Esophagus (tissue), 2 donors: ENCODE measurements at places on chromosomes 16 and 17. TPM values are rescaled to one million over a fixed set of nuclear protein-coding genes. Genes with fewer than 3 reads are reported as not detected.

ABCA8 gene
- 2.8 TPM for polyA plus RNA-seq

NTN3 gene
- polyA plus RNA-seq, result not detected

NGFR gene
- 5.6 TPM for polyA plus RNA-seq

CRYM gene
- polyA plus RNA-seq, result 9.8 TPM

DLX3 gene
- 2.9 TPM for polyA plus RNA-seq

DPEP2 gene
- 0.41 TPM for polyA plus RNA-seq

HOXB8 gene
- polyA plus RNA-seq, result not detected

NSF gene
- polyA plus RNA-seq, result 9.0 TPM

ANKS4B gene
- polyA plus RNA-seq, result not detected

ZNF597 gene
- polyA plus RNA-seq, result 0.53 TPM

RCVRN gene
- 0.01 TPM for polyA plus RNA-seq

NPIPB5 gene
- 38.9 TPM for polyA plus RNA-seq

NTN1 gene
- polyA plus RNA-seq, result 12.3 TPM

ZPBP2 gene
- polyA plus RNA-seq, result not detected

CPHXL2 gene
- polyA plus RNA-seq, result not detected

HOXB7 gene
- 0.39 TPM for polyA plus RNA-seq

PPP1R27 gene
- polyA plus RNA-seq, result 0.25 TPM
